ENCODE measurements at places on chromosomes 7 and 10.

- no peak for DNase-seq
These were observed 223.5 kb upstream of the PHYHIPL start for GRCh38 chr10:58952747-58953466.

DNA sequence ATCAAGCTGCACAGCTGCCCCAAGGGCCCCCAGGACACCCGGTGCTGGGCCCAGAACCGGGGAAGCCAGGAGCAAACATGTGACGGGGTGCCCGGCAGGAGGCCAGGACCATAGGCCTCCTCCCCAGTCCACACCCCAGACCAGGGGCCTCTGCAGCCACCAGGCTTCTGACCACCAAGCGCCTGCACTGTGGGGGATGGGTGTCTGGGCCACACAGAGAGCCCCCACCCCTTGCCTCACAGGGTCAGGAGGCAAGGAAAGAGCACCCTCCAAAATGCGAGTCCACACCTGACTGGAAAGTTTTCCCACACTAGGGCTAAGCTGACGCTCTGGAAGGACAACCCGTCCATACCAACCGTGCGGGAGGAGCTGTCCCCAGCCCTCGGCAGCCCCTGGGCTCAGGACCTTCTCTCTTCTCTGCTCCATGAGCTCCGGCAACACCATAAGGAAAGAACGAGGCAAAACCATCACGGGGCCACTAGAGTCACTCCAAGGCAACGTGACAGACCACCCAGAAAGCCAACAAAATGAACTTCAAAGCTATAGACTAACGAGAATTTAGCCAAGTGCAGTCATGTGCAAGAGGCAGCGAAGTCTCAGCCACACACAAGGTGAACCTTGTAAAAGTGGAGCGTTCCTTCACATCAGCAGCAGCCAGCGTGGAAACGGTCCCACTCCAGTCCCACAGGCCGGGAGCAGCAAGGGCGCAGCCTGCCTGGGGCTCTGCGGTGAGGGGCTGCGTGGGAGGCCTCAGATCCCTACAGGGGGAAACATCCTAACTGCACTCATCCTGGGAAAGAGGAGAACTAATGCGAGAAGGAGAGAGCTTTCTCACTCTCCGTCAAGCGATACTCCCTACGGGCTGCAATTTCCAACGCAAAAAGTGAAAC, 5.1 kb downstream of the STK32C start:
- no peak for DNase-seq

DNA sequence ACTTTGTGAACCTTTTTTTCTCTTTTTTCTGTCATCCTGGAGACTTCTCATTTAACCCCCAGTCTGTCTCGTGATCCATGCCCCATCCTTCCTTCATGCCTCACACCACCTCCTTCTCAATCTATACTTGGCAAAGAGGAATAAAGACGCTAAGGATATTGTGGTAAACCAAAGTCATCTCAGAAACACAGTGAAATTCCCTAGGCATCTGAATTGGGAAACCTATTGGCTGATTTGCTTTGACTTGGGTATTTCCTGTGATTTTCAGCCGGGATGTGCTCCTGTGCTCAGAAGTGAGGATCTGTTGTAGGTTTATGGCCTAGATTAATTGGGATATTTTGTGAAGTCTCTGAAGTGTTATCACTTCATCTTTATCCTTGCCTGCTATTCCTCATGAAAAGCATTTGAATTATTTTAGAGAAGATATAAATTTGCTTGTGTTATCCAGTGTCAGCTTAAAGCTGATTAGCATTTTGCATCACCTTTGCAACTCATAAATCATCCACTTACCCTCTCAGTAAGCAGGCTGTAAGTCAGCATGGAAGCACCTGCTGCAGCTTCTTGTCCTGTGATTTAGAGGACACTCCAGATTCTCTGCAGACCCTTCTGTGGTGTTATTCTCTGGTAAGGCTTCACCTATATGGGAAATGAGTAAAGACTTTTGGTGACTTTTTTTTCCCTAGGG, 138.0 kb downstream of the AUTS2 start:
- peak; percentile 34 for DNase-seq

DNA sequence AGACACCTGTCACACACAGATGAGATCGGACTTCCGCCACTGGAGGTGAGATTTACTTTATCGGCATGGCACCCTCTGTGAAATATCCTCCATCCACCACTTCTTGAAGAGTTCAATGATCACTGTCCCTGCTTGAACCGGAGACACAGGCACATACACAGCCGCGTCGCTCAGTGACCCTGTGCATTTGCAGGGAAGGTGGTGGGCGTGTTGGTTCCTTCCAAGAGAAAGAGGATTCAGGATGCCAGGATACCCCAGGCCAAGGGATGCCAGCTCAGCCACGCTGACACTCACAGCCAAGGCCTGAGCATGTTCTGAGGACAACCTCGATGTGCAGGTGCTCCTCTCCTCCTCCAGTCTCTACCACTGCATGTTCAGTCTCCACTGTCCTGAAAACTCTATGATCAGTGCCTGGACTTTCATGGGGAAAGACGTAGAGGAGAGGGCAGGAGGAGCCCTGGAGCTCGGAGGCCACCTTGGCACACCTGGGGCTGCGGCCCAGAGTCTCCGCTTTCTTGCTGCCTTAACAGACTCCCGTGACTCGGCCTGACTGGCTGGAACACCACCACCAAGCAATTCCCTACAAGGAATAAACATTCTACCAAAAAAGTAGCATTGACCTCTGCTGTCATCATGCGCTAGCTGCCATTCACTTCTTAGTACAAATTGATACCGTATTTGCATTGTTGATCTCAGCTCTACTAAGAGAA, 115.2 kb downstream of the TCERG1L start:
- no peak for DNase-seq

GRCh38 chr10:7491949-7492659, 81.3 kb upstream of the SFMBT2 start:
- DNase-seq: no peak

DNA sequence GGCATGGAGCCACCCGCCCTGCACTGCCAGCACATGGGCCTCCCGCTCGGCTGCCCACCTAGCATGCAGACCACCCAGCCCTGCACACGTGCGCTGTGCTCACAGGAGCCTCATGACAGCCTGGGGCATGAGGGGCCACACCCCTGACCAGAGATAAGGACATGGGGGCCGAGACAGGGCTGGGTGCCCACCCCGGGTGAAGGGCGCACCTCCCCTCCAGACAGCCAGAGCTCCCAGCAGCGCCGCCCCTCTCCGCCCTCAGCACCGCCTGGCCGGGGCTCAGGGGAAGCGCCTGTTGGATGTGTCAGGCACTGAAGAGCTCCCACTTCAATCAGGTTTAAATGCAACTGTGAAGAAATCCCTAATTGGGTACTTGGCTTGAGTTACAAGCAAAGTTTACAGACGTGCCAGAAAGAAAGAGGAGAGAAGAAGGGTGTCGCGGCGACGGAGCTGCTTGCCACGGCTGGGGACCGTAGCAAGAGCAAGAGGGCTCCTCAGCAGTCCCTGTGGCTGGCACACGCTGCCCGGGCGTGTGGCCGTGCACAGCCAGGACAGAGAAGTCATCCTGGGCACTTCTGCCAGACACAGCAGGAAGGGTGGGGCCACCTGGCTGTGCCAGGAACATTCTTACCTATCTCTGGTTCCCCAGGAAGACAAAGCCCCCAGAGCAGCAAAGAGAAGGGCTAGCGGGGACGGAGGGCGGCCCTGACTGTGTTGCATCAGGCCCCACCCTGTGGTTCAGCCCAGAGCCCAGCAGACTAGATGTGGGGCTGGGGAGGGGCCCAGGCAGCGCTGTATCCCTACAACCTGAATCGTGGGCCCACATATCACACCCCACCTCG, 247.4 kb downstream of the ELFN1 start:
- DNase-seq: no peak

DNA sequence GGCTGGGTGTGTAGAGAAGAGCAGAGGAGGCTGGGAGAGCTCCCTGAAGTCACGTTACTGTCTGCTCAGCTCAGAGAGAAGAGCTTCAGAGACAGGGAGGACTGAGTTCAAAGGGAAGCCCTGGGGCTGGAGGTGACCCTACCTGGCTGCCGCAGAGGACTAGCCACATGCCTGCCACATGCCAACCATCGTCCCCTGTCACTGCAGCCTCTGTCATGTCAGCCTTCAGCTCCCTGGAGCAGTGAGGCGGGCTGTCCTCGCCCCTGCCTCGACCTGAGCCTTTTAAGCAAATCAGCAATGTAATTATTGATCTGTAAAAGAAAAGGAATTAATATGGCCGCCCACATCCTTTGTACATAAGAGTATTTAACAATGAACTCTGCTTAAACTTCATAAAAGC, 89.3 kb upstream of the RET start:
- no peak for DNase-seq

DNA sequence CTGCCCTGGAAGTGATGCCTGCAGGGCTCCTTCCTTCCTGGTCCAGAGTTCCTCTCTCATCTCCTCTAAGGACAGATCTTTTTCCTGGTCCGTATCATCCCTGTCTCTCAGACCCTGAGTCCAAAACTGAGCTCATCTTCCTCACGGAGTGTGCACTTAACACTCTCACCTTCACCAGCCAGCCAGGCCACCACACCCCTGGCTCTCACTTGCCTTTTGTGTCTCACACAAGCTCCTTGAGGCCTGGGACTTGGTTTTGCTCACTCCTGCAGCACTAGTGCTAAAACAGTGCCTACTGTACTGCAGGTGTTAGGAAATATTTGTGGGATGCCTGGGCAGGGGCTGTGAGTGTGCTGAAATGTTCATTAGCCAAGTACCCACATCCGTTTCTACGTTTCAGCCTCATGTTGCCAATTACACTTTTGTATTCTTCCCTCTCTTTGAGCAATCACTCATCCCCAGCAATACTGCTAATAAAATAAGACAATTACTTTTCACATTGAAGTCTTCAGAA, 21.4 kb upstream of the PARP12 start:
- DNase-seq: no peak

- DNase-seq: no peak
These were observed 206.1 kb upstream of the NPSR1 start for GRCh38 chr7:34451923-34452322.

- no peak for DNase-seq
These were observed 805 bp downstream of the MSRB2 start for GRCh38 chr10:23095966-23096801.

DNA sequence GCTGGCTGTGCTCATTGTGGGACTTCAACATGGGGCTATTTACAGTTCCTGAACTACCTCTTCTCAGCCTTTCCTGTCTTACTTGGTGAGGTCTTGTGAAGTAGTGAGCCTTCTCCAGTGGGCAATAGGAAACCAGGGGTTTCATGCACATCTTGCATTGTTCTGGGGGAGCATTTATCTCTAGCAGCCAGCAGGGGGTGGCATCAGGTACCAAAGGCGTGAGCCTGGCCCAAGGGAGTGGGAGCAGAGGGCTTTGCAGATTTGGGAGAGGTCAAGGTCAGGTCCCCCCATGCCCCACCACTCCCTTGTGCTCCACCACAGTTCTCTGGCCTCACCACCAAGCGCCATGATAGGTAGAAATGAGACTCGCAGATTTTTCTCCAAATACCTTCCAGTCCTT, 85.4 kb upstream of the NPTX2 start:
- no peak for DNase-seq

- DNase-seq: no peak
These were observed 478.0 kb downstream of the KCNMA1 start for GRCh38 chr10:77159538-77160110.

- DNase-seq: no peak
These were observed 34.2 kb downstream of the IL2RA start for GRCh38 chr10:6027929-6028328.

- no peak for DNase-seq
These were observed 46.1 kb upstream of the PPP2R2D start for GRCh38 chr10:131854579-131855335.

DNA sequence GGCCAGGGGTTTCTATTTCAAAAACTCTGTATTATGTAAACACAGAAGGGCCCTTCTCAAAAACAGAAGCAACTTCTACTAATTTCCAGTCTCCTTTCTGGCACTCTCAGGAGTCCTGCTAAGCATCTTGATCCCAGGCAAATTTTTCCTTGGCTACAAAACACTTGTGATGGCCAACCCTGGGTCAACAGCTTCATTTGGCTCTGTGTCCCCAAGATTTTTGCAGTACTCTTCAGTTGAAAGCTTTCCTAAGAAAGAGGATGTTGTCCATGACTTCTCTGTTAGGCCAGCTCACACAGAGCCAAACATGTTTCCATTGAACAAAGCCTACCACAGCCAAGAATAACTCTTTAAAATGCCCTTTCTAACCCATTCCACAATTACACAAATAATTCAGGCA, 99.0 kb upstream of the EGR2 start:
- DNase-seq: no peak

- no peak for DNase-seq
These were observed at the start of gene GIMAP8 for GRCh38 chr7:150450491-150451001. TSS of gene GIMAP8 (plus strand) at chr7:150450630. CDS start at chr7:150466699, 16,069 bp downstream.

- no peak for DNase-seq
These were observed 57.8 kb downstream of the ZRANB1 start for GRCh38 chr10:124999433-125000365.

DNA sequence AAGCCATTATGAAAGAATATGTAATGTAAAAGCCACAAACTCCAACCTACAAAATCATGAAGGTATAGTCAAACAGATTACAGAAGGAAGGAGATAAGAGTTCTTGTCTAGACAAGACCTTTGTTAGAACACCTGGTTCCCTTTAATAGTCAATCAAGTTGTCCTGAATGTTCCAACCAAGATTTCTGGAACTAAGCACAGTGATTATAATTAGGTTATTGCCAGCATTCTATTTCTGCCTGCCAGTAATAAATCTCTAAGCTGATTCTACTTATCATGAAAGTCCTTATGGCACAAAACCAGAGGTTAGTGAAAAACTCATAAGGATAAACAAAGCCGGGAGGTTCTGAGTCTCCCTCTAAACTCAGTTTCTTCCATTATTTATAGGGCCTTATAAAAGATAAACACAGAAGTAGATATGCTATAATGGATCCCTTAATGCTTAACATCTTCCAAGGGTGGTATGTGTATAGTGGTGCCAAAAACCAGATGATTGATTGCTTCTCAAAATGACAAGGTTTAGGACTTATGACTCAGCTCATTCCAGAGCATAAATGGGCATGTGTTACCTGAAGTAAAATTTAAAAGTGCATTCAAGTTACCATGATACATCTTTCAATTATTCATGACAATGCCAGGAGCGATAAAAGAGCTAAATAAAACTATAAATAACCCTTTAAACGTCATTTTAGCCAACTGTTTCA, 237.2 kb downstream of the CSTF2T start:
- no peak for DNase-seq

DNA sequence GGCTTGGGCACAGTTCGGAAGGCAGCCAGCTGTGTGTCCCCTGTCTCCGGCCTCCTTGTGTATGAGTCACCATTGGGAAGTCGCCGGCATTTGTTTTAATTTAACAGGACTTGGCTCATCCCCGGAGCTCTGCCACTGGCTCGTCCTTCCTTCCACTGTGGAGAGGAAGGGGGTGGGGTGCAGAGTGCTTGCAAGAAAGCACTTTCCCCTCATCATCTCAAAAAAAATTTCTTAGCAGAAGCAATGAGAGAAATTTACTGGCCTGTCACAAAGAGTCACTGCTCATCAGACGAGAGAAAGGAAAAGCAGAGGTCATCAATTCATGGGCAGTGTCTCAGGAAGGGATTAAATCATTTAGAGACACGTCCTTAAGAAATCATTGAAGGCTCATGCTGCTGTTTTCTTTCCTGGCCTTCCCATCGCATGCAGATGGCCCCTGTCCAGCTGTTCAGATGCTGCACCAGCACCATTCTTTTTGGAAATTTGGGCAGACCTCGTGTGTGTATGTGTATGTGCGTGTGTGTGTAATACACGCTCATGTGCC, 93.3 kb downstream of the BMS1 start:
- no peak for DNase-seq

- no peak for DNase-seq
These were observed 23.0 kb upstream of the RHEB start for GRCh38 chr7:151542606-151543130.
